ENCODE measurements at places on chromosomes 12 and 14.

DNA sequence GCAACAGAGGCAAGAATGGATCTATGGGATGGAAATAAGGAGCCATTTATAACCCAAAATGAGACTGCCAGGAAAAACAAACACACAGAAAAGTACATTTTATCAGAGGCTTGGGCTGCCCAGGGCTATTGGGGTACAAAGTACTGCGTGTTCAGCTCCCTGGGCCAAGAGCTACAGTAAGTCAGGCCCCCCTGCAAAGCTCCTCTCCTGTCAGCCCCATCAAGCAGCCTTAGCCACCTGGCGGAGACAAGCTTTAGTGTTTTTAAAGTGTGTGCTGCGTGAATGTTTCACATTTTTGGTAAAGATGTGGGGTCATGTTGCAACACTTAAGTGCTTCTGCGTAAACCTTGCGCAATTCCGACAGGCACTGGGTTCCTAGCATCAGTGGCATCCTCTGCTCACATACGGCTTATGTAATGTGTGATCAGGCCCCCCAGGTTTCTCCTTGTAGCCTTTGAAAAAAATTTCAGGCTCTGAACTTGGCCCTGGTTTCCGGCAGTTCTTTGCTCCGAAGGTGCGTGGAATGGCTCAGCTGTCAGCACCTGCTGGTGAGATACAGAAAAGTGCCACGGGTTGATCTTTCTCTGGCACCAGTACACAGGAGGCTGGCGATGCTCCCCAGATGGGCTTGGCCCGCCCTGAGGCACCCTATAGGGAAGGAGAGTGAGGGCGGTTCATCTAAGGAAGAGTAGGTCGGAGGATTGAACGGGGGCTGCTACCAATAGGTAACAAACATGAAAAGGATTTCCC lies 198.7 kb upstream of the EEA1 start:
- no peak for DNase-seq

DNA sequence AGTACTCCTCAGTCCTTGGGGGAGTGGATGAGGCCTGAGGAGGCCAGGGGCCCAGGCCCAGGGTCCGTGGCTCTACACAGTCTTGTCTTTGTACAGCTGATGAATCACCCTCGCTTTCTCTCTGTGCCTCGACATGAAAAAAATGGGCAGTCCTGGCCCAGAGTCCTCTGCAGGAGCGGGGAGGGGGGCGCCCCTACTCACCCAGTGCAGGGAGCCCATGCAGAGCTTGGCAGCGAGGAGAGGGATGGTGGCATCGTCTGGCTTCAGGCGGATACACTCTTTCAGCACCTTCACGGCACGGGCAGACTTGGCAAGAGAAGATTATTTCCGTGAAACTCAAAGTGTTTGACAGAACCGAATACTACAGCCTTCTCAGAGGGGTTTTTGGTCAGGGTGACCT lies 159.3 kb downstream of the TTC7B start:
- DNase-seq = no peak

GRCh38 chr12:111453071-111453989 lies 47.6 kb downstream of the SH2B3 start:
- DNase-seq = no peak

- no peak for DNase-seq
Measured at GRCh38 chr12:3326850-3327780, 163.9 kb upstream of the PRMT8 start.

DNA sequence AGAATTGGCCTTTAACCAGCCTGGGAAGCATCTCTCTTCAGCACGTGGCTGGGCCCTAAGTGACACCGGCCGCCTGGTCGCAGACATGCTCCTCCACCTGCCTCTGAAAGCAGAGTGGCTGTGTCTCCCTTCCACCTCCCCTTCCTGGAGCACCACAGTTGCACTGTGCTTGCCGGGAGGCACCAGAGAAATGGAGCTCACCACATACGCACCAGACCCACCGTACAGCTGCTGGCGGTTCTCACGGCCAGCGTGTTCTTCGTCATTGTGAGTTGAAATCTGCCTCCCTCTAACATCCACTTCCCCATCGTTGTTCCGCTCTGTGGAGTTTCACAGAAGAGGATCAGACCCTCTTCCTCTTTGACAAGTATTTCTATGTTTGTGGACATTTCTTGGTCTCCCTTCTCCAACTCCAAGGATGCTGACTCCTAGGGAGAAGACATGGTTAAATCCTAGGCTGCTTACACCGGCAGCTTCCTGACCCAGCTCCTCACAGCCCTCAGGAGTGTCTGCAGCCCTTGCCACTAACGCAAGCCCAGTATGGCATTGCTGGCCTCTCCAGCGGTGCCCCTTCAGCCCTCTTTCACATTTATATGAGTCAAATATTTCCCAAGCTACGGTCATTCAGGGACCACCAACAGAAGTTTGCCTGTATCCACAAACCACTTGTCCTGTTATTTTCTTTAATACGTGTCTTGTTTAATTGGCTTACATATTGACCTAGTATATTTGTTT lies 11.5 kb upstream of the KRT5 start:
- DNase-seq = no peak

- DNase-seq = no peak
Measured at GRCh38 chr12:62724947-62725451, 210.0 kb downstream of the PPM1H start.

GRCh38 chr12:114958538-114958937 lies 274.6 kb upstream of the TBX3 start:
- no peak for DNase-seq

DNA sequence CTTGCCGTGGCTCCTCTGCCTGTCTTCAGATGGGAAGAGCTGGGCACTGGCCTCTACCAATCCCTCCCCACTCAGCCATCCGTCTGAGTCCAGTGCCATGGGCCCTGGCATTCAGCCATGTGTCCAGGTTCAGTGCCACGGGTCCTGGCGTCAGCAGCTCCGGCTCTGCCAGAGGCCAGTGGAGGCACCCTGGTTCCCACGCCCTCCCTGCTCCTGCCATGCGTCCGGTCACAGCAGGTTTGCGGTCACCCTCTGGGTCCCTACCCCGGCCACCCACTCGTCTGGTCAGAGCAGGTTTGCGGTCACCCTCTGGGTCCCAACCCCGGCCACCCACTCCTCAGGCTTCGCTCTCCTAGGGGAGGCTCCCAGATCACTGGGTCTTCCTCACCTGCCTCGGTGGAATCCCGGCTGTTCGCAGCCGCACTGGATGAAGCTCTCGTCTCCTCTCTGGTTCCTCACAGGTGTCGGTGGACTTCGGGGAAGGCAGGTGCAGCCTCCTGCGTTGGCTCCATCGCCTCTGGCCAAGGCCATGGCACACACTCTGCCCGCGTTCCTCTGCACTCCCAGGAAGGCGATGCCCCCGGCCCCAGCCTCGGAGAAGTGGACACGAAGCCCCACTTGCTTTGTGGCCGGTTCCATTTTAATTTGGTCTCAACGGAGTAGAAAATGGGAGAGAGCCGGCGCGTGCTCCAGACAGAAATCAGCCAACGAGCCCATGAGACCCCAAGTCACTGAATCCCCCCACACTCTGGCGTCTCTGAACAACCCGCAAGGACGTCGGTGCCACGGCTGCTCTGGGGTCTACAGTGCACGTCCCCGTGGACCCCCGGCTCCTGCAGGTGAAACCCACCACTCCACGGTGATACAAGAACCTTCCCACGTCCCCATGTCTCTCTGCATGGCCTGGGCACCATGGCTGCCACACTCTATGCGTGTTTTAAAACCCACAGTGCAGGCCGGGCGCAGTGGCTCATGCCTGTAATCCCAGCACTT lies 47.8 kb upstream of the FBRSL1 start:
- no peak for DNase-seq

All from nephron progenitor cell (in vitro differentiated cells).